NCI-H2081 treated with DMSO at 0.1 percent for 48 hours (cell line): ENCODE measurements at places on chromosomes 16 and 17.

GRCh38 chr17:68456339-68457167, 743 bp downstream of the WIPI1 start:
- no peak for DNase-seq

- DNase-seq = no peak
Observed at GRCh38 chr16:48426244-48427141, 41.3 kb upstream of the SIAH1 start.

- no peak for DNase-seq
Observed at GRCh38 chr17:69448431-69449102, 34.1 kb downstream of the MAP2K6 start.

- DNase-seq = no peak
Observed at GRCh38 chr17:63116967-63117830, 151.2 kb downstream of the TANC2 start.
